ENCODE measurements at places on chromosomes 5 and 9. TPM values are rescaled to one million over a fixed set of nuclear protein-coding genes. Genes with fewer than 3 reads are reported as not detected.

Gene CDH6
- total RNA-seq, result 792 TPM

Gene PCDHAC2
- total RNA-seq, result 2.3 TPM

Gene TMEM174
- not detected for total RNA-seq

Gene ADAMTS12
- total RNA-seq, result 15.5 TPM

Gene PSAT1
- 179 TPM for total RNA-seq

Gene MCIDAS
- not detected for total RNA-seq

Gene CCDC180
- total RNA-seq, result 14.5 TPM

Gene NR2F1-AS1
- 40.9 TPM for total RNA-seq

Gene HAUS6
- total RNA-seq, result 8.6 TPM

Gene GM2A
- 28.2 TPM for total RNA-seq

Gene PCDHA2
- total RNA-seq, result 0.99 TPM

Gene REEP2
- total RNA-seq, result 18.3 TPM

Gene PCDHAC1
- total RNA-seq, result 3.3 TPM

Gene SPAG8
- 2.4 TPM for total RNA-seq

Gene OCLN
- total RNA-seq, result 4.4 TPM

Gene NIPAL4
- total RNA-seq, result 2.3 TPM

Gene KCNMB1
- total RNA-seq, result 3.5 TPM

Gene PRRC1
- total RNA-seq, result 103 TPM

Gene SLC36A3
- not detected for total RNA-seq

All from osteocyte (in vitro differentiated cells).